Hippocampal formation (tissue), 2 donors: ENCODE measurements at places on chromosomes 11 and 22.

DNA sequence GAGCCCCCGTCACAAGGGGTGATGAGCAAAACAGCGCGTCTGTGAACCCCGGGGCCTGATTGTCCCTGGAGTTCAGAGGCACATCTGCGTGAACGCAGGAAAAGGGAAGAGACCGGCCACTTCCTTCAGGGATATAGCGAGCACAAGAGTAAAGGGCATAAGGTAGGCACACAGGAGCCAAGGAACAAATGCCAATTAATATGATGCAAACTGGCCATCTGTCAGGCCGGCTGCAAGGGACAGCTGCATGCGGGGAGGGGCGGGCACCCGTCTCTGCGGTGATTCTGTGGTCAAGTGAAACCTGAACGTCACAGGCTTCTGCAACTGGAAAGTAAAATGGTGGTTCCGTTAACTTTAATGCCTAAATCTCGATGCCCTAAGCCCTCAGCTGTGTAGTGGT lies 64.7 kb downstream of the TRIM29 start:
- no peak for DNase-seq

DNA sequence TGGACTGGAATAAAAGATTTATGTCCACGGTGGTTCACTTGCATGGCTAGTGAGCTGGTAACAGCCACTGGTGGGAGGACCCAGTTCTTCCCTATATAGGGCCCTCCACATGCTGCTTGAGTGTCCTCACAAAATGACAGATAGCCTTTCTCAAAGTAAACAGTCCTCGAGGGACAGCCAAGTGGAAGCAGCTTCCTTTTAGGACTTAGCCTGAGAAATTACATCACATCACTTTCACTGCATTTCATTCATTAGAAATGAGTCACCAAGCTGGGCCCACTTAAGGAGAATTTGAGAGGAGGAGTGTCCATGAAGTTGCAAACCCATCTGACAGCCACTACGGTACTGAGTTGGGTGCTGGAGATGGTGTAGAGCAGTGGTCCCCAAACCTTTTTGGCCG lies 7.0 kb downstream of the ISX start:
- no peak for DNase-seq

DNA sequence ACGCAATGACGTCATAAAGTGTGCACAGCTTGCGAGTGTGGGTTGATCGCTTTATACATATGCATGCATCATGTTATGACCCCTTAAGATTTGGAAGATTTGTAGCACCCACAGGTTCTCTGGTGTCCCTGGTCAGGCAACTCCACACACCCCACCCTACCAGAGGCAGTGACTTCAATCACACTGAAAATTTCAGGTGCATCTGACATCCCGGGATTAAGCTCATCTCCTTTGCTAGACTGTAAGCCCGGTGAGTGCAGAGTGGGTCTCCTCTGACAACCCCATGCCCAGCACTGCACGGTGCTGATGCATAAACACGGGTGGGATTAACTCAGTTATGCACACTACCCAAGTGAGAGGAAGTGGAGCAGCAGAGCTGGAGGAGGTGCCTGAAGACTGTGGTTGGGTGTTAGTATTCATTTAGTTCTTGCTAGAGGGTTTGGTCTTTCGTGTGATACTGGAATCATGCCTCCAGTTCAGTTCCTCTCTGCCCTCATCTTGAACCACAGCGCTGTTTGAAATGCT lies 6.5 kb downstream of the ARSA start:
- no peak for DNase-seq

GRCh38 chr22:48957311-48957986 lies 870.2 kb downstream of the BRD1 start:
- DNase-seq = no peak

DNA sequence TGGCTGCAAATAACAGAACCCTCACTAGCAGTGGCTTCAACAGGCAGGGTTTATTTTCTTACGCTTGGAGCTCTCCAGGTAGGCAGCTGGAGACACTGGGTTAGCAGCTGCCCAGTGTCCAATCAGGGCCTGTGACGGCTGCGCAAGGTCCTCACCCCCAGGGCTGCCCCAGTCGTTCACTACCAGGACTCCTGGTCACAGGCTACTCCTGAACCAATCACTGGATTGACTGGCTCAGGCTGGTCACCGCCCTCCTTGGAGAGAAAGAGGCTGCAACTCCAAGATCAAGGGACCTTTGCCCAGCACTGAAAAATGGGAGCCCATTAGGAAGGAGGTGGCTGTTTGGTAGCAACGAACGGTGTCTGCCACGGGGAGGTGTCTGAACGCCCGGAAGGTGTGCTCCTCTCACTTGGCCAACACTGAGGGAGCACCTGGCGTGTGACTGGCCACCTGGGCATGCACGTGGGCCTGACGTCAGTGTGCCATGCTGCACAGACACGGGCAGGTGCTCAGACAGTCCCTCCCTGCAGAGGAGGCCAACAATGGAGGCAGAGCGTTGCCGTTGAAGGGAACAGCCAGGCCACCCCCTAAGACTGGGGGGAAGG lies 5.1 kb downstream of the ARSA start:
- no peak for DNase-seq

- no peak for DNase-seq
Measured at GRCh38 chr11:27349919-27350318, 13.1 kb downstream of the CCDC34 start.

DNA sequence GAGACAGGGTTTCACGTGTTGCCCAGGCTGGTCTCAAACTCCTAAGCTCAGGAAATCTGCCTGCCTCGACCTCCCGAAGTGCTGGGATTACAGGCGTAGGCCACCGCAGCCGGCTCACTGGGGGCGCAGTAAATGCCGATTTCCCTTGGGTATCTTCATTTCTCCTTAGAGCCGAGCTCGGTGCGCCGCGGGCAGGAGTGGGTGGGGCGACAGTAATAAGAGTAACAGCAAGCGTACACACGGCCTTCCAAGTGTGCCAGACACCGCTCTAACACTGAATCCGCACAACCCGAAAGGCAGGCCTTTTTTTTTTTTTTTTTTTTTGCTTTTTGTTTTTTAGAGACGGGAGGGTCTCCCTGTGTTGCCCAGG lies 500 bp upstream of the ADSL start:
- no peak for DNase-seq

- DNase-seq = no peak
Measured at GRCh38 chr11:112421879-112422278, 161.2 kb upstream of the PLET1 start.

DNA sequence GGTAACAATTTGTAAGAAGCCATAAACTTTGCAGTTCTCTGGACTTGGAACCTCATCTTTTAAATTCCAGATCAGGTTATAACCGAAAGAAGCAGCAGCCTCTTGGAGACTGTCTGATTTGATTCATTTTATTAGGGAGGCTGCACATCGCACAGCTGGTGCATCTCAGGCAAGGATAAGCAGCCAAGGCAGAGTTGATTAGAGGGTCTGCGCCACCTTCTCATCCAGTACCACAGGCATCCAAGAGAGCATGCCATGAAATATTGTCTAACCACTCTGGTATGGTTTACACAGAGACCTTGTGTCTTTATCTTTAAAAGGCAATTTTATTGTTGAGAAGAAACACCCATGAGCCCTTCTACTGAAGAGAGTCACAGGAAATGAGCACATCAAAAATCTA lies 16.2 kb upstream of the CWF19L2 start:
- no peak for DNase-seq

- DNase-seq = no peak
Measured at GRCh38 chr11:130181295-130182272, 22.0 kb downstream of the ST14 start.

DNA sequence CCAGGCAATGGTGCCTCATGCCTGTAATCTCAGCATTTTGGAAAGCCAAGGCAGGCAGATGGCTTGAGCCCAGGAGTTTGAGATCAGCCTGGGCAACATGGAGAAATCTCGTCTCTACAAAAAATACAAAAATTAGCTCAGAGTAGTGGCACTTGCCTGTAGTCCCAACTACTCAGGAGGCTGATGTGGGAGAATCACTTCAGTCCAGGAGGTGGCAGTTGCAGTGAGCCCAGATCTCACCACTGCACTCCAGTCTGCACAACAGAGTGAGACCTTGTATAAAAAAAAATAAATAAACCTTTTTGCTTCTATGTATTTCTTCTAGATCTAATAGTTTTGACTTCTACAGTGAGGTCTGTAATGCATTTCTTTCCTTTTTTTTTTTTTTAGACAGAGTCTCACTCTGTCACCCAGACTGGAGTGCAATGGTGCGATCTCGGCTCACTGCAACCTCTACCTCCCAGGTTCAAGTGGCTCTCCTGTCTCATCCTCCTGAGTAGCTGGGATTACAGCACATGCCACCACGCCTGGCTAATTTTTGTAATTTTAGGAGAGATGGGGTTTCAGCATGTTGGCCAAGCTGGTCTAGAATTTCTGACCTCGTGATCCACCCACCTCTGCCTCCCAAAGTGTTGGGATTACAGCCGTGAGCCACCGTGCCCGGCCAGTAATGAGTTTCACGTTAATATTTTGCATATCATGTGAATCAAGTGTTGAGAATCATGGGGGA lies 18.1 kb upstream of the RDX start:
- DNase-seq = no peak

- DNase-seq = no peak
Measured at GRCh38 chr11:15185021-15185420, 70.3 kb downstream of the INSC start.

GRCh38 chr11:119363081-119363850 lies 16.8 kb upstream of the MFRP start:
- no peak for DNase-seq

DNA sequence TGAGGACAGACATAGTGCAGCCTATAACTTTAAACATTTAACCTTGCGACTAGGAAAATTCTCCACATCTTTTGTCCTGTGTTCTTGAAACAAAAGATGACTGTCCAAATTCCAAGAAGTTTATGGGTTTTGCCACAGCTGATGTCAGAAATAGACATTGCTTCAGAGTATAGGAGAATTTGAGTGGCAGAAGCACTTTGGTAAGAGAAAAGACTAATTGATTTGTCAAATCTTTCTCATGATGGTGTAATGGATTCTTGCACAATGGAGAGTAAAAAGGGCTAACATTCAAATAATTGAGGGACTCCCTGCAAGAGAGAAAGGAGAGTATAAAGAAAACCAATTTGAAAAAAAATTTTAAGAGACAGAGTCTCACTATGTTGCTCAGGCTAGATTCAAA lies 25.3 kb downstream of the C11orf58 start:
- no peak for DNase-seq

DNA sequence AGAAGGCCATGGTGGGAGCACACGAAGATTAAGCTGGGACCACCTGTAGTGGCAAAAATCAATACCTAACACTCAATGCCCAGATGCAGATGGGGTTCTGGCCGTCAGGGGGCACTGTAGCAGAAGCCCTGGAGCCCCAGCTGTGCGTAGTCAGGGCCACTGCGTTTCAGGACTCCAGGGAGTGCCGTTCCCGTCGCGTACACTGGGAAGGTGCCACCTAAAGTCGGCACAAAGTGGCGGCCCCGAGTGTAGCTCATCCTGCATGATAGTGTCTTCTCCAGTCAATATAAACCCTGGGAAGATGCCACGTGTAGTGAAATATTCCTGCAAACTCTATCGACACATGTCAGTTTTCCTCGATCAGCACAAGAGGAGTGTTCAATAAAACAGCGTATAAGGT lies 123.8 kb upstream of the NTM start:
- DNase-seq = peak; percentile 64
